Body of pancreas (tissue), 4 donors: ENCODE measurements at places on chromosomes 11 and 22.

DNA sequence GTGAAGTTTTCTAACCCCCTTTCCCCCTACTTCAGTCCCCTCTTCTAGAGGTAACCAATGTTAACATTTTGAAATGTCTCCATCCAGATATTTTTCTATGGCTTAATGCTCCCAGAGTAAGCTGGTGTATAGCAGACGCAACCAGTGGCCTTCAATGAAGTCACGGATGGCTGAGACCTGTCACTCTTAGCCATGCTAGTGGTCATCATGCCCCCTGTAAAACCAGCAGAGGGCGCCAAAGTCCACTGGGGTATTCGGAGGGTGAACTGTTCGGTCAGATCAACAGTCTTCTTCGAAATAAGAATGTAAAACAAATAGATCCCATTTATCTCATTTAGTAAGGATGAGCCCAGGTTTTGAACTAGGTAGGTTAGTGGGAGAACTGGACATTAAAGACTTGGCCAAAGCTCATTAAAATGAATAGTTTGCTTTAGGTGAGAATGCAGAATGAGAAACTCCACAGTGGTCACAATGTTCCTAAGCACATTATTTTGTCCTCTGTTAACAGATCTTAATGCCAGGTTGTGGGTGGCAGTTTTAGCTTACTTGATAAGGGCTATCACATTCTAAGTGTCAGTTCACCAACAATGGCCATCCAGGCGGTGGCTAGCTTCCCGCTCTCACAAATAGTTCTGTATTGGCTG, 8.6 kb upstream of the MMP8 start:
- peak; percentile 65 for DNase-seq

GRCh38 chr22:19002684-19003038, 66.6 kb upstream of the PRODH start:
- no peak for DNase-seq

DNA sequence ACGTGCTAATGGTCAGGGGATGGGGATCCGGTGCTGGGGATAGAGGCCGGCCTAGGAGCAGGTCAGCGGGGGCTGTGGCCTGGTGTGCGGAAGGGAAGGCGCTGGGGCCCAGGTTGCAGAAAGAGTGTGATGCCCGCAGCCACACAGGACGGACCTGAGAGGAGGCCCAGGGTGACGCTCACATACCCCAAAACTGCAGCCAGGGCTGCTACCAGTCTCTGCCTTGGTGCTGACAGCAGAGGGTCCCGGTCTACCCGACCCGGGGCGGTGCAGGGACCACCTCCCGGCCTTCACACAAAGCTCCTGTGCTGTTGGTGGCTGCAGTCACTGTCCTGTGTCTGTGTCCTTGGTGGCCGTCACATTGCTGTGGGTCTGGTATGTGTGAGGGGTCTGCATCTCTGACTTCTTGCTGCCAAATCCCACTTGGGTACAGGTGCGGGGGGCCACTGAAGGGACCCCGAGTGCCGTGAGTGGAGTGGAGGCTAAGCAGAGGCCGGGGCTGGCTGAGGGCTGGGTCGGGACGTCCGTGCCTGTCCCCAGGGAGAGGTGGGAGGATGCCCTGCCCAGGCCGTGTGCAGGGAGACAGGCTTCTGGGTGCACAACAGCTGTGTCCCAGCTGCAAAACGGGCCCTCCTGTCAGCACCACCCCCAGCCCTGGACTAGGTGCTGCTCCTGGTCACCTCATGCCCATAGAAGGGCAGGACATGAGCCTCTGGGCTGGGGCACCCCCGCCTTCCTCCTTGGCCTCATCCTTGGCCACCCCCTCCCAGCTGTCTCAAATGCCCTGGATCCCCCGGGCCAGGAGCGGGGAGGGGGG, 1.5 kb downstream of the LSP1 start:
- DNase-seq, result no peak

DNA sequence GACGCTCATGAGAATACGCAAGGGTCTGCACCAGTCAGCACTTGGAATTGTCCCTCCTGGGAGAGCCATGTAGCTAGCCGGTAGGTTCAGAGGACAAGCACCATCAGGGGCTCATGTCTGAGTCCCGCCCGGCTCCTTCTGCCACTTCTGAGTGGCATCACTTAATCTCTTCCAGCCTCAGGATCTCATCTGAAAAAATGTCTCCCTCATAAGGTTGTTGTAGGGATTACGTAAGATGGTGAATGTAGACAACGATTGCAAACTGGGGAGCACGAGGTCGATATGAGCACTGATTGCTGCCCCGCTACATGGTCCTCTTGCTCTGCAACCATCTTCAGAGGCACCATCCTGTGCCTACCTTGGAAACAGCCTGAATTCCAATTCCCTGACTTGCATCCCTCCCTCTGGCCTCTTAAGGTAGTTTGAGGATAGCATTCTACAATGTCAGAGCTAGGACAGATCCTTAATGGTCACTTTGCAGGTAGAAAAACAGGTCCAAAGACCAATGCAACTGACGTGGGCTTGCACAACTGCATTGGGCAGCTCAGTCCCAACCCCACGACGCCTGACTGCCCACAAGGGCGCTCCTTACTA, 115.8 kb upstream of the TMEM45B start:
- DNase-seq, result no peak

DNA sequence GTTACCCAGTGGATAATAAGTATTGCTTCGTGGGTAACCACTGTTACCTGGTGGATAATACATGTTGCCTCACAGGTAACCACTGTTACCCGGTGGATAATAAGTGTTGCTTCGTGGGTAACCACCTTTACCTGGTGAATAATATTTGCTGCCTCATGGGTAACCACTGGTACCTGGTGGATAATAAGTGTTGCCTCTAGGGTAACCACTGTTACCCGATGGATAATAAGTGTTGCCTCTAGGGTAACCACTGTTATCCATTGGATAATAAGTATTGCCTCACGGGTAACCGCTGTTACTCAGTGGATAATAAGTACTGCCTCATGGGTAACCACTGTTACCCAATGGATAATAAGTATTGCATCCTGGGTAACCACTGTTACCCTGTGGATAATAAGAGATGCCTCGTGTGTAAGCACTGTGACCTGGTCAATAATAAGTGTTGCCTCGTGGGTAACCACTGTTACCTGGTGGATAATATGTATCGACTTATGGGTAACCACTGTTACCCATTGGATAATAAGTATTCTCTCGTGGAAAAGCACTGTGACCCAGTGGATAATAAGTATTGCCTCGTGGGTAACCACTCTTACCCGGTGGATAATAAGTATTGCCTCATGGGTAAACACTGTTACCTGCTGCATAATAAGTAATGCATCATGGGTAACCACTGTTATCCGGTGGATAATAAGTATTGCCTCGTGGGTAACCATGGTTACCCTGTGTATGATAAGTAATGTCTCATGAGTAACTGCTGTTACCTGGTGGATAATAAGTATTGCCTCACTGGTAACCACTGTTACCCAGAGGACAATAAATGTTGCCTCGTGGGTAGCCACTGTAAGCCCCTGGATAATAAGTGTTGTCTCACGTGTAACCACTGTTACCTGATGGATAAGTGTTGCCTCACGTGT, 20.1 kb upstream of the NXPE4 start:
- DNase-seq, result no peak
